Activated T-helper 1 cell treated with anti-CD3 and anti-CD28 coated beads, Interleukin-2, amount 50 U/mL, for 16 hours (primary cell): ENCODE measurements at places on chromosomes 2 and 18.

GRCh38 chr2:161552015-161552414 is 72.2 kb upstream of the SLC4A10 start:
- no peak for DNase-seq

- no peak for DNase-seq
Observed at GRCh38 chr2:38438883-38439612, 62.0 kb upstream of the ATL2 start.

- no peak for DNase-seq
Observed at GRCh38 chr2:134232868-134233727, 20.8 kb upstream of the MGAT5 start.

GRCh38 chr2:201698588-201699226 is at the start of gene MPP4:
Gene MPP4 (minus strand): TSS chr2:201698644. CDS start chr2:201693954, 4,690 bp downstream.
- DNase-seq, result no peak

DNA sequence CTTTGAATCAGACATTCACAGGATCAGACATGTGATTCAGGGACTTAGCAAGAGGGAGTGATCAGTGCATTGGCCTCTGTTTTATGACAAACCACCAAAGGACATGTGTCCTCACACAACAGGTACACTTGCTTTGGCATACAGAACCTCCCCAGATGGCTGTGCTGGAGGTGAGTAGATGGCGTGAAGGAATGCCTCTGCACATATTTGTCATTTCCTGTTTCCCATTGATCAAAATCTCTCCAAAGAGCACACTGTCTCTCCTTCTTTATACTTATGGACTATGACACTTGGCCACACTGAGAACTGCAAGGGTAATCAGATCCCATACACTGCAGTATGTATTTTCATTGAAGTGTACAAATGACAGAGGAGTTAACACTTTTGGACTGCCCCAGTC is 927.6 kb downstream of the TSN start:
- no peak for DNase-seq

GRCh38 chr2:239803766-239804115 is 221.4 kb downstream of the NDUFA10 start:
- DNase-seq, result no peak

- no peak for DNase-seq
Observed at GRCh38 chr2:177275743-177276055, 11.2 kb upstream of the NFE2L2 start.

DNA sequence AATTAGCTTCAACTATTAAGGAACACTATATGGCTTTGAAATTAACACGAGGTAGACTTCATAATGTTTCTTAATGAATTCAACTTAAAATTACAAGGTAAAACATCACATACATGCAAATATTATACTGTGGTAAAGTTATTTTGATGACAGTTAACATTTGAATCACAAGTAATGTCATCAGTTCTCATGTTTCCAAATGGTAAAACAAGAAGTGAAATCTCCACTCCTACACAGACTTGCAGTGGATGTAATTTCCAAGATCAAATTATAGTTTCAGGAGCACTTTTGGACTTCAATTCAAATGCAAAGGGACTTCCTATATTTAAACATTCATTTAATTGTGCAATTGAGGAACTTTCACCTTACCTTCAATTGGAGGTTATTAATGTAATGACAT is 39.1 kb downstream of the C18orf54 start:
- no peak for DNase-seq

DNA sequence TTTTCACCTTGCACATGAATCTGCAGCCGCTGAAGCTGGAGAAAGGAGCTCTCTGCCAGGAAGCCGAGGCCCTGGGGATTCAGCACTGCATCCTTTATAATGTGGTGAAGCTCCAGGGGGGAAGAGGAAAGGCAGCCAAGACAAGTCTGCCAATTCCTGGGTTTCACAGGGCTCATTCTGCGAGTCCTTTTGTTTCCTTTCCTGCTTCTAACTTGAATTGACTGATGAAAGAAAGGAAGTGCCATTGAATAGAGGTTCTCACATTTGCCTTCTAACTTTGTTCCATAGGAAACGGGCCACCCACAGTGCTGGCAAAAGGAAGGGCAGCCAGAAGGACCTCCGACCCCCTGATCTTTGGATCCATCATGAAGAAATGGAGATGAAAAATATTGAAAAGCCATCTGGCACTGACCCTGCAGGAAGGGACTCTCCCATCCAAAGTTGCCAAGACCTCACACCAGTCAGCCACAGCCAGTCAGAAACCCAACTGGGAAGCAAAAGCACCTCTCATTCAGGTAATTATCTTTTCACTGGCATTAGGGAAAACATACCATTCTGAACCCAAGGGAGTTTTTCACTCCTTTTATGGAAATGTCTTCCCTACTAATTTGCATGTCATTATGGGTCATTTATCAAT is 765.4 kb downstream of the MBD2 start:
- no peak for DNase-seq

DNA sequence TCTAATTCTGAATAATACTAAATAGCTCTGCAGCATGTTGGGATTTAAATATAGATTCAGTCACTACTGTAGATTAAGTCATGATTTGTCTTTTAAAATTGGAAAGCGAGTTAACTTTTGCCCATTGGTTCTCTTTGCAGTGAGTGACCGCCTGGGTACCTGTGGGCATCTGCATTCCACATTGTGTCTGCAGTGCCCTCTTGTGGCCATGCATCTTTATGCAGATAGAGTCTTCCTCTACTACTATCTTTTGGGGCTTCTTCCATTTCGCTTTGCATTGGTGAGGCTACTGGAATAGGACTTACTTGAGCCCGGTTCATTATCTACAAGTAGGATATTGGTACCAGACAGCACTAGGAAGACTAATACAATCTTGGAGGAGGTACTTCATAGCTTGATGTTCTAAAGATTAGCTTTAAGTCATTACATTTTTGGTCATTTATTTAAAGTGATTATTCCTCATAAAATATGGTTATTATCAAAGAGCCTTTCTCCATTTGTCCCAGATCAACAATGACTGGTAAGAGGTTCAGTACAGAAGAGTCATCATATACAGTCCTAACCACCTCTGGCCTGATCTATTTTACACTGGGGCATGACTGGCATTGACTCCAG is 203.0 kb downstream of the SOCS6 start:
- DNase-seq, result peak; percentile 9

GRCh38 chr2:47336259-47337238 is 66.4 kb upstream of the MSH2 start:
- no peak for DNase-seq

DNA sequence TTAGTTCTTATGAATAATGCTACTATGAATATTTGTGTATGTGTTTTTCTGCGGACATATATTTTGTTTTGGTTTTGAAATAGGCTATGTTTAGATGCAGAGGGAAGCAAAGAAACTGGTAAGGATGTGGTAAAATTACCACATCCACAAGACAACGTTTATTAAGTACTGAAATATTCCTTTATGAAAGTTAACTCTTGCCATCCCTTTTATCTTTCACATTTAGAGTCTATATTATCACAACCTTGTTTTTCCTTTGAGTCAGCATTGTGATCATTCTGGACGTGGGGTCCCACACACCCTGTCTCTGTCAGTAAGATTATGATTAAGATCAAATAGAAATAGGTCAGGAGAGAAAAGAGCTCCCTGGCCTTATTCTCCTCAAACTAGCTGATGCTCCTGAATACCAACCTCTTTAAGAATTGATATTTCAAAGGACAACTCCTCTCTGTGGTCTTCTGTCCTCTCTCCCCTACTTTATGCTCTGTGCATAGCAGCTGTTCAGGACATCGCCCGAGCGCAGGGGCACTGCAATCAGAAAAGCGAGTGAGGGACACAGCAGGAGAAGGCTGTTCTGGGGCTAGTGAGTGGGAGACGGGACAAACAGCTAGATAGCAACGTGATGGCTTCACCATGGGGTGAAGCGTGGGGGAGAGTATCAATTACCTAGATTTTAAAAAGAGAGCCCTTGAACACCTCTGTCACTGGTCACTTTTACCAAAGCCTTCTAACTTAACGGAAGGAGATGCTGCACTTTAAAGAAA is 12.2 kb downstream of the METAP1D start:
- no peak for DNase-seq

DNA sequence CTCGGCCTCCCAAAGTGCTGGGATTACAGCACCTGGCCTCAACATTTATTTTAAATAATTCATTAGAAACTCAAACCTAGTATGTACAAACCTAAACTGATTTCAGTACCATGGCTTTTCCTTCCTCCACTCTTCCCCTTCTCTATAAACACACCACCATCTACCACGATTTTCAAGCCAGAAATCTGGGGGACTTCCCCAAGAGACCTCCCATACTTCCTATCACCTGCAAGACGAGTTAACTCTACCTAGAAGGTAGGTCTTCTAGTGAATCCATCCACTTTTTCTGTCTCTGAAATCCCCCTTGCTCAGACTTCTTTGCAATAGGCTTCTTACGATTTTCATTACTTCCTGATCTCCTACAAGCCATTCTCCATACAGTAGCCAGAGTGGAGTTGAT is 7.7 kb upstream of the FAM117B start:
- DNase-seq, result no peak

DNA sequence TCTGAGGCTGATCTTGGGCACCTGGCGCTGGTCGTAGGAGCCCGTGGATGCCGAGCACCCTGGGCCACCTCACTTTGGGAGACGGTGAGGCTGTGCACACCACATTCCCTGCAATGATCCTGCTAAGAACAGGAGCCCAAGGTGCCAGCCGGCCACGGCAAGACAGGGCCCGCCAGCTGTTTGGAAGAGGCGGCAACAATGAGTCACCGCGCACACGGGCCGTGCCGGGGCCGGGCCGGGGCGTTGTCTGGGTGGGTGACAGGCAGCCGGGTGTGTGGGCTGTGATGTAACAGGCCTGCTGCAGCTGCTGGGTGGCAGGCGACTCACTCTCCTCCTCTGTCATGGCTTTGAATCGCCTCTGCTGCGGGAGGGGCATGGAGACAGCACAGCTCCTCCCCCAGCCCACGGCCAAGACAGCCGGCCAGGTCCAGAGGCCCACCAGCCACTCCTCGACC is 49.7 kb upstream of the ODC1 start:
- peak; percentile 31 for DNase-seq

DNA sequence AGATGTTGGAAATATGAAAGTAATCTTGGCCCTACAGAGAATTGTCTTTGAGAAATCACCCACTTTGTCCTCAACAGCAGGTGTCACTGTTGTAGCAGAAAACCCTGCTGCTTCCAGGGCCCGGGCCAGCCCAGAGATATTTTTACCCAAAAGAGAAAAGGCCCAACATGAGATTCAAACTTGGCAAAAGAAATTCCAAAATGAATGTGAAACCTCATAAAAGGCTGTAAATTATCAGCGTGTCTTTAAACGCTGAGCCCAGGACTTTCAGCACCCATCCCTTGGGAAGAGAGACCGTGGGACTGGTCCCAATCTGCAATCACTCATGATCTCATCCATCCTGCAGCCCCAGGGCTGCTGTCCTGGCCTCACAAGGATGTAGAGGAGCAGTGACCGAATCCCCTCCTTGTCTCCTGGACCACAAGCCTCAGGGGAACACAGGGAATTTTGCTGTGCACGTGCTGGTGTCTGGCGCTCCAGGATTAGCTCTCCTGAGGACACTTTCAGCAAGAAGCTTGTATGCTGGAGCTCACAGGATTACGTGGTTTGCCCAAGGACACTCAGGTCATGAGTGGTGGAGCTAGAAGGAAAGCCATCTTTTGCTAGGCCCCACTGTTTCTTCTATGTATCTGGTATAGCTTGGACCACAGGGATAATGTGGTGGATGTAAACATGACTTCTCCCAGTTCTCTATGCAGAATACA is 202.1 kb downstream of the RNF144A start:
- DNase-seq, result no peak

DNA sequence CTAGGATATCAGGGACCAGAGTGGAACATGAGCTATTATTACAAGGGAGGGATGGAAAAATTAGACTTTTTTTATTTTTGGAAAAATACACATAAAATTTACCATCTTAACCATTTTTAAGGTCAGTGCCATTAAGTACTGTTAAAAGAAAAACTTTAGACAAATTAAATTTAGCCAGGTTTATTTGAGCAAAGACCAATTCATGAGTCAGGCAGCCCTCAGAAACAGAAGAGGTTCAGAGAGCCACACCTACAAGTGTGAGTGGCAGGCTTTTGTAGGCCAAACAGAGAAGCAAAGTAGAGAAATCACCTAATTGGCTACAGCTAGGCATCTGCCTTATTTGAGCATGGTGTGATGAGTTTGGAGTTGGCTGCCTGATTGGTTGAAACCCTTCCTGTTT is 301.3 kb upstream of the RAB12 start:
- DNase-seq, result no peak

GRCh38 chr18:50806208-50806616 is 13.6 kb downstream of the MRO start:
- no peak for DNase-seq

GRCh38 chr2:61179701-61180639 is 18.0 kb downstream of the C2orf74 start:
- no peak for DNase-seq

DNA sequence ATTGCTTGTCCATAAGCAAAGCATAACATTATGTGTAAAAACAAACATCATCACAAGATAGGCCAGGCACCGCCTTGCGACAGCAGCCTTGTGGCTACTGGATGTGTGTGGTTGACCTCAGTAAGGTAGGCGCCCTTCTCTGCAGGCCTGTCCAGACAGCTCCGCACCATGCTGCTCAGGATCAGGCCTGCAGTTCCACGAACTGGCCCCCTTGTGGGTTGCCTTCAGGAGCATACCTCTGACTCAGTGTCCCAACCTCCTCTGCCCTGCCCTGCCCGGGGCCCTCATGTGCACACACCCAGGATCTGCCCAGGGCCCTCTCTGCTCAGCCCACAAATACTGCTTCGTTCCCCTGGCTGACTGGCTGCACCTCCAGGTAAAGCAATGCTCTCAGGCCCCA is 16.1 kb upstream of the ZNF236 start:
- DNase-seq, result no peak

DNA sequence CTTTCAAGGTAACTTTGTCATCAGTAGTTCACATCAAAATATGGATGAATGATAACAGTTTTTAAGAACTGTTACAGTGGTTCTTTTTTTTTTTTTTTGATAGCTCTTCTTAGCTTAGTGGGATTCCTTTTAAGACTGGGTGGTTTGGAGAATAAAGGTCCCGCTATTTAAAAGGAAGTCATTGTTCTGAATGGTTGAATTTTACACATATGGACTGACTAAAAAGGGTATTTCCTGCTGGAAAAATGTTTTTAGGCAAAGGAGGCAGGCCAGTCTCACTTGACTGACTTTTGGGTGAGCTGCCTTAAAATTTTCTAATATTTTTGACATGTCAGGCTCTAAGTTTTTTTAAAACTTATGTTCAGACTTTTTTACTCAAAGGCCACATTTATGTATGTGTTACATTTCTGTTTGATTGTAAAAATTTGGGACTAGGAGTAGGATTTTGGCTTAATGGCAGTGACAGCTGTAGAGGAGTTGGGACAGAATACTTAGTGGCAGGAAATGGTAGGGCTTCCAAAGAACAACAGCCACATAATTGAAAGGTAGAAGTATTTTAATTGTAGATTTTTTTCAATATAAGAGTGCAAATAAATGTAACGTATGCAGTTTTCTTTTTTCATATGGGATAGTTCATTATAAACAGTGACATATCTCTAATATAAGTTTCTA is 13.7 kb downstream of the VAPA start:
- no peak for DNase-seq

- no peak for DNase-seq
Observed at GRCh38 chr2:133247631-133248030, 320.6 kb downstream of the NCKAP5 start.

GRCh38 chr2:60966507-60967405 is 50.8 kb upstream of the PEX13 start:
- DNase-seq, result no peak

GRCh38 chr2:170968205-170969003 is 39.4 kb downstream of the GORASP2 start:
- DNase-seq, result no peak

GRCh38 chr2:110170102-110170501 is 34.7 kb downstream of the NPHP1 start:
- no peak for DNase-seq
